ENCODE measurements at places on chromosomes 6 and 20.

DNA sequence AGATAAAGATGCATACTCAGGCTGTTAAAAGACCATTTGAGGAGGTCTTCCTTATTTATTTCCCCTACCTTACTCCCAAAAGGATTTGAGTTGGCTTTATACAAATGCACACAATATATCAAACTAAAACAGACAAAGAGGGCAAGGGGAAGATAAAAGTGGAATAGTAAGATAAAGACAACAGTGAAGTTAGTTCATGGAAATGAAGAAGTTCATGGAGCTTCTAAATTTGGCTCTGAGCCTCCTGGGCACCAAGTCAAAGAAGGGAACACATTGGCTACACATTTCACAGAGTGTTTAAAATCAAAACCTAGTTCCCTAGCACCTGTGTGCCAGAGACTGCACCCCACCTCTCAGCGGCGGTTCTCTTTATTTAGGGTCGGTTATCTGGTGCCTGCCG lies 25.8 kb upstream of the ARMC2 start:
- no peak for DNase-seq

- DNase-seq: no peak
Measured at GRCh38 chr20:24619212-24619611, 149.8 kb downstream of the SYNDIG1 start.

DNA sequence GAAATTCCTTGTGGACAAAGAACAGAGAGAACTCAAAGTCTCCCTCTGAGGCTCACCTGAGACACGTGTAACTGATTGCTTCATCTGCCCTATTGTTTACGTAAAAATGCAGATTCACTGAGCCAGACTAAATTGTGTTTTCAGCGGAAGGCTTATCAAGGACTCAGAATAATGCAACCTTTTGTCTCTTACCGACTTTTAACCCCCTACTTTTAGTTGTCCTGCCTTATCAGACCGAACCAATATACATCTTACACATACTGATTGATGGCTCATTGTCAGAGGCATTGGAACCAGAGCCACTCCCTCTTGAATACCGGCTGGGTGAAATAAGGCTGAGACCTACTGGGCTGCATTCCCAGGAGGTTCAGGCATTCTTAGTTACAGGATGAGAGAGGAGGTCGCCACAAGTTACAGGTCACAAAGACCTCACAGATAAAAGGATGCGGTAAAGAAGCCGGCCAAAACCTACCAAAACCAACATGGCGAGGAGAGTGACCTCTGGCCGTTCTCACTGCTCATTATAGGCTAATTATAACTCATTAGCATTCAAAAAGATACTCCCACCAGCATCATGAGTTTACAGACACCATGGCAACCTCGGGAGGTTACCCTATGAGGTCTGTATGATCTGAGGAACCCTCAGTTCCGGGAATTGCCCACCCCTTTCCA lies 95.5 kb upstream of the ZNF184 start:
- DNase-seq: no peak

GRCh38 chr6:32371229-32371628 lies 474 bp downstream of the TSBP1 start:
- DNase-seq: peak; percentile 36

DNA sequence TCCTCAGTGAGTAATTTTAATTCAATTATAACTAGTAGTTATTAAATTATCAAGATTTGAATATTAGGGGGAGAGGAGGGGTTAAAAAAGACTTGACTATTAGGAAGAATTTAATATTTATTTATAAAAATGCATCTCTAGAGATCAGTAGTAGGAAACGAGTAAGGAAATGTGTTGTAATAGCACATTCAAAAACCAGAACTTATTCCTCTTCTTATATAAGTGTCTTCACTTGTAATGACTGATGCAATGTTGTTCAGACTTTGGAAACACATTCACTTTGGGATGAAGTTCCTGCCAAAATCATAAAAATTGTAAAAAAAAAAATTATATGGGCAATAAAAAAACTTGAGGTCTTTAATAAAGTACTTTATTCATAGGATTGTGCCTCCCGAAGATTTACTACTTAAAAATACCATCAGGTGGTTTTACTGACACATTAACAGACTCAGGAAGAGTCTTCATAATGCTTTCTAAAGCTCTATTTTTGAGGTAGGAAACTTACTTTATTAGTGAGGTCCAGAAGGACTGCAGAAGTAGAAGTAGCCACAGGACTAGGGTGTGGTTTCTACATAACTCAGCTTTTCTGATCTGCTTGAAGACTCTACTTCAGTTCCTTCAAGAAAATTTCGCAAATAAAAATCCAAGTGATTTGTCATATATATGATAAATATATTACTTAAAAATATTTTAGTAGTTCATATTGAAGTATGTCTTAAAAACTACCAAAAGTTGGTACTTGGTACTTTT lies 59.8 kb downstream of the CCDC170 start:
- no peak for DNase-seq

GRCh38 chr6:12602951-12603672 lies 113.5 kb upstream of the PHACTR1 start:
- peak; percentile 72 for DNase-seq

Data from fibroblast of skin of right biceps (primary cell).